Astrocyte of the spinal cord (primary cell): ENCODE measurements at places on chromosomes 13 and 19.

- no peak for DNase-seq
Observed at GRCh38 chr19:6821639-6822310, 49.3 kb downstream of the VAV1 start.

GRCh38 chr13:39985071-39985470 lies 329.6 kb downstream of the COG6 start:
- DNase-seq: no peak

DNA sequence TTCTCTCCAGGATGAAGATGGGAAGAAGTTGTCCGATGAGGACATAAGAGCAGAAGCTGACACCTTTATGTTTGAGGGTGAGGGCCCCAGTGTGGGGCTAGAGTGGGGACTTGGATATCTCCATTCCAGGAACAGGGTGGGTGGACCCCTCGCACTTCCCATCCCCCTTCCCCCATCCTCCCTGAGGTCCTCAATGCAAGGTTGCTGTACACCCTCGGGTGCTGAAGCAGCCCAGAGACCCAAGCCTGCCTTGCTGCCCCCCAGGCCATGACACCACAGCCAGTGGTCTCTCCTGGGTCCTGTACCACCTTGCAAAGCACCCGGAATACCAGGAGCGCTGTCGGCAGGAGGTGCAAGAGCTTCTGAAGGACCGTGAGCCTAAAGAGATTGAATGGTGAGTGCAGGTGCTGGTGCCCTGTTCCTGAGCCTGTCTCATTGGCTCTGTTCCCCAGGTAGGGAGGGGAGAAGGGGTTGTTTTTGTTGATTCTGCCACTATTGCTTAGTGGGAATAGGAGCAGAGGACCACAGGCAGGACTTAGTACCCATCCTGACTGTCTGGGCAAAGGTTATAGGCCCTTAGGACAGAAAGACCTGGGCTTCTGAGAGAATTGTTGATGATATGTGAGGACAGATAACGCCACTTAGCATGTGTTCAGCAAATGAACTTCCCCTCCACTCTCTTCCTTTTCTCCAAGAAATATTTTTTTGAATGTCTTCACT lies 12.0 kb downstream of the CYP4F3 start:
- DNase-seq: no peak

- DNase-seq: no peak
Observed at GRCh38 chr19:40252395-40252794, 25.9 kb upstream of the CCNP start.

GRCh38 chr13:112053744-112054615 lies 13.0 kb upstream of the SOX1 start:
- DNase-seq: no peak
